Melanocyte of skin (primary cell): ENCODE measurements at places on chromosomes 5 and 9. TPM values are rescaled to one million over a fixed set of nuclear protein-coding genes. Genes with fewer than 3 reads are reported as not detected.

Gene KLF4
- 2.3 and 2.5 TPM in 2 replicates for total RNA-seq

Gene SLC2A6
- 36.7 and 39.6 TPM in 2 replicates for total RNA-seq

Gene IQGAP2
- total RNA-seq, result 9.7 and 9.9 TPM in 2 replicates

Gene TSSK1B
- under 0.01 TPM in 1 of 2 replicates, not detected in the other for total RNA-seq

Gene GARIN3
- not detected in 2 replicates for total RNA-seq

Gene IFNA10
- total RNA-seq, result not detected in 2 replicates

Gene OR1Q1
- total RNA-seq, result not detected in 2 replicates

Gene GOLGA1
- 11.4 and 14.9 TPM in 2 replicates for total RNA-seq

Gene TRMT10B
- total RNA-seq, result 1.4 and 2.9 TPM in 2 replicates

Gene KIF2A
- total RNA-seq, result 62.3 and 85.4 TPM in 2 replicates

Gene PCDHA4
- total RNA-seq, result under 0.01 and 0.73 TPM in 2 replicates

Gene TSLP
- not detected in 2 replicates for total RNA-seq

Gene PTPDC1
- 16.3 and 17.3 TPM in 2 replicates for total RNA-seq

Gene WDR55
- total RNA-seq, result 50.3 and 51.2 TPM in 2 replicates

Gene SLC34A1
- under 0.01 and 0.15 TPM in 2 replicates for total RNA-seq

Gene TMC1
- not detected in 2 replicates for total RNA-seq

Gene RPP25L
- 15.8 and 23.3 TPM in 2 replicates for total RNA-seq

Gene TRIM32
- total RNA-seq, result 42.3 and 44.0 TPM in 2 replicates

Gene OLFML2A
- total RNA-seq, result 0.77 and 1.00 TPM in 2 replicates

Gene WDR38
- not detected in 2 replicates for total RNA-seq

Gene SH2D3C
- total RNA-seq, result under 0.01 and 0.36 TPM in 2 replicates

Gene GPR151
- not detected in 2 replicates for total RNA-seq

Gene FBN2
- 5.9 and 10.0 TPM in 2 replicates for total RNA-seq

Gene MLANA
- total RNA-seq, result 1,023 and 1,146 TPM in 2 replicates

Gene CHSY3
- total RNA-seq, result 9.6 and 15.0 TPM in 2 replicates

Gene SHISAL2B
- not detected in 2 replicates for total RNA-seq

Gene RBM22
- 24.1 and 26.5 TPM in 2 replicates for total RNA-seq

Gene DND1
- total RNA-seq, result 0.34 and 0.36 TPM in 2 replicates

Gene C5orf52
- total RNA-seq, result not detected in 2 replicates

Gene ZNF608
- total RNA-seq, result 15.1 and 48.3 TPM in 2 replicates

Gene AQP7
- under 0.01 TPM in 1 of 2 replicates, not detected in the other for total RNA-seq

Gene CLTB
- total RNA-seq, result 68.6 and 70.0 TPM in 2 replicates

Gene KYAT1
- 7.2 and 8.0 TPM in 2 replicates for total RNA-seq

Gene CDK7
- 29.3 and 37.4 TPM in 2 replicates for total RNA-seq

Gene TLR4
- total RNA-seq, result 8.0 and 24.1 TPM in 2 replicates

Gene B4GALT7
- 20.8 and 21.6 TPM in 2 replicates for total RNA-seq

Gene PCDHGC4
- 1.4 and 2.5 TPM in 2 replicates for total RNA-seq

Gene BRD3
- 6.9 and 8.7 TPM in 2 replicates for total RNA-seq

Gene SLC1A1
- 1.7 and 5.6 TPM in 2 replicates for total RNA-seq

Gene OLFM1
- total RNA-seq, result 14.9 and 22.7 TPM in 2 replicates

Gene DEPDC1B
- 18.3 and 18.8 TPM in 2 replicates for total RNA-seq

Gene CLINT1
- total RNA-seq, result 68.7 and 84.0 TPM in 2 replicates

Gene PTGDS
- total RNA-seq, result not detected in 2 replicates

Gene ACOT12
- 0.31 and 1.00 TPM in 2 replicates for total RNA-seq

Gene FST
- 0.34 and 0.73 TPM in 2 replicates for total RNA-seq

Gene PHF19
- 22.2 and 24.4 TPM in 2 replicates for total RNA-seq

Gene GHR
- 1.00 and 1.2 TPM in 2 replicates for total RNA-seq

Gene ANAPC2
- total RNA-seq, result 25.3 and 25.6 TPM in 2 replicates

Gene GGTA1
- total RNA-seq, result not detected in 2 replicates

Gene TXN
- total RNA-seq, result 427 and 524 TPM in 2 replicates

Gene SIT1
- total RNA-seq, result not detected in 2 replicates

Gene PCDHGB2
- 0.46 and 0.67 TPM in 2 replicates for total RNA-seq

Gene NR6A1
- 0.69 and 1.8 TPM in 2 replicates for total RNA-seq
